Mesothelial cell of epicardium (in vitro differentiated cells): ENCODE measurements at places on chromosomes 13 and 19. TPM values are rescaled to one million over a fixed set of nuclear protein-coding genes. Genes with fewer than 3 reads are reported as not detected.

DNA sequence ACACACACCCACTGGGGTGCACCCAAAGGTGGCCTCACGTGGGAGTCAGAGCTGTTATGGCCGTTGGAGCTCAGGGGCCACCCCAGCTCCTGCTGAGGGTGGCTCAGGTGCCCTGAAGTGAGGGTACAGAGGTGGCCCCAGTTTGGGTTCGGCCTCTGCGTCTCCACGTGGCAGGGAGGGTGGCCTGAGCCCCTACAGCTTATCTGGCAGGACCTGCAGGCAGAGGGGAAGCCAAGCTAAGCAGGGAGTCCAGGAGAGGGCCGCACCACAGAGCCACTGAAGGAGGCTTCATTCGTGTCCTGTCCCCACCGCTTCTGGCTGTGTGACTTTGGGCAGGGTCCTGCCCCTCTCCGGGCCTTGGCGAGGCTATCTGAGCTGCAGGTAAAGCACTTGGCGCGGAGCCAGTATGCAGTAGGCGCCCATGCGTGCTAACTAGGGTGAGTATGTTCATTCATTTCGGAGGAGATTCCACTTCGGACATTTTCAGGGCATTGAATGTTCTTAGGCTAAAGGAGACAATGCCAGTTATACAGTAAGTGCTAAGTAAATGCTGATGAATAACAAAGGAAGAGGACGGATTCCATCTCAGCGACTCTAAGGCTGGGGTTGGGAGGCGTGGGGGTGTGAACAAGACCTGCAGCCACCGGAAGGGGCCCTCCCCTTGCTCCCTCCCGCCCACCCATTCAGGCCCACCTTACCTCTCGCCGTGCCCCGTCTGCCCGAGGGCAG is 4.9 kb downstream of the REX1BD start:
- no peak for DNase-seq

DNA sequence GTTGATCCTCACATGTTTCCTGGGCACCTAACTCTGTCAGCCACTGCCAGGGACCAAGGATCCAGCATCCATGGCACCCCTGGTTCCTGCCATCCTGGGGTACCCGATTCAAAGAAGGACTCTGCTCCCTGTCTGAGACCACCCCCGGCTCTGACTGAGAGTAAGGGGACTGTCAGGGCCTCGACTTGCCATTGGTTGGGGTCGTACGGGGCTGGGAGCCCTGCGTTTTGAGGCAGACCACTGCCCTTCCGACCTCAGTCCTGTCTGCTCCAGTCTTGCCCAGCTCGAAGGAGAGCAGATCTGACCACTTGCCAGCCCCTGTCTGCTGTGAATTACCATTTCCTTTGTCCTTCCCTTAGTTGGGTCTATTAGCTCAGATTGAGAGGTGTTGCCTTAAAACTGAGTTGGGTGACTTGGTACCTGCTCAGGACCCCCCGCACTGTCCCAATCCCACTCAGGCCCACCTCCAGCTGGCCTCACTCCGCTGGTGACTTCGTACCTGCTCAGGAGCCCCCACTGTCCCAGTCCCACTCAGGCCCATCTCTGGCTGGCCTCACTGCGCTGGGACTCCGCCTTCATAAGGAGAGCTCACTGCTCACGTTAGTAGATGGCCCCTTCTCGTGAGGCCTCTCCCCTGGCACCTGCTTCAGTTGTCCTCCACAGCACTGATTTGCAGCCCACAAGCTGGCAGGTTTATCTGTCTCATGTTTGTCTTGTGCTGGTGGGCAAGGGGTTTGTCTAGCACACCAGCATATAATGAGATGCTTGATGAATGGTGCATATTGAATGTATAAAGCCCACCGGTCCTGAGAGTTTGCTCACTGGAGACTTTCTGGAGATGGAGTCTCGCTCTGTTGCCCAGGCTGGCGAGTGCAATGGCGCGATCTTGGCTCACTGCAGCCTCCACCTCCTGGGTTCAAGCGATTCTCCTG is 3.9 kb downstream of the RPL28 start:
- no peak for DNase-seq

Gene IRGC
- total RNA-seq, result not detected in 3 replicates

DNA sequence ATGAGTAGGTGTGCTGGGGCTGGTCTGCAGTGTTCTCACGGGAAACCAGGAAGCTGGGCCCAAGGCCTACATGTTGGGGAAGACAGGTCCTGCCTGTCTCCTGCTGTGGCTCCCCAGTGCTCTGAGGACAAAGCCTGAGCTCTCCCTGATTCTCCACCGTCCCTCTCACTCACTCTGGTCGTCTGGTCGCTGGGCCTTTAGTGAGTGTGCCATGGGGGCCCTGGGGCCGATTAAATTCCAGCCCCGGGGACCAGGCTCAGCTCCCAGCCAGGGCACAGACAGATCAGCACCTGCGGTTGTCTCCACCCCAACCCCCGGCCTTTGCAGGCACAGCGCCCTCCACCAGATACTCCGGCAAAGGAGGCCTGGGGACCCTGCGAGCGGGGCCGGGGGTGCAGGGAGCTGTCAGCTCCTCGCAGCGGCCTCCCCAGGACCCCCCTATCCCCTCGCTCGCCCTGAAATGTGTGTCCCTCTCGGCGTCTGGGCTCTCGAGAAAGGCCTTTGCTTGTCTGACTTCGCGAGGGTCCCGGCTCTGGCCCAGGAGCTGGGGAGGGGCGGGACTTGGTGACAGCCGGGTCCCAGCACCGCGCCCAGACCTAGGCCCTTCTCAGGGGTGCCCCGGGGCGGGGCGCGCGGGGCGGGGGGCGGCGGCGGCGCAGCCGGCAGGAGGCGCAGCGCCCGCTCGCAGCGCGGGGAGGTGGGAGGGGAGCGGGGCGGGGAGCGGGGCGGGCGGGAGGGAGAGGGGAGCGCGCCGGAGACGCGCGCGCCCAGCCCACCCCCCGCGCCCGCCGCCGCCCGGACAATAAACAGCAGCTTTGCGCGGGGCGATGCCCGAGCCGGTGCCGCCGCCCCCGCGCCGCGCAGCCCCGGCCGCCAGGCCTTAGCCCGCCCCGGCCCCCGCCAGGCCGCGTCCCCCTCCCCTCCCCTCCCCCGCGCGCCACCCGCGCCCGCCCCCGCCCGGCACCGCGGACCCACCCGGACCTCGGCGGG is at the start of gene PALM:
Gene PALM (plus strand): TSS at position 782 of the 990 bp plus-strand sequence. CDS start 212 bp downstream, outside the sequence.
- DNase-seq, result peak; percentile 60

DNA sequence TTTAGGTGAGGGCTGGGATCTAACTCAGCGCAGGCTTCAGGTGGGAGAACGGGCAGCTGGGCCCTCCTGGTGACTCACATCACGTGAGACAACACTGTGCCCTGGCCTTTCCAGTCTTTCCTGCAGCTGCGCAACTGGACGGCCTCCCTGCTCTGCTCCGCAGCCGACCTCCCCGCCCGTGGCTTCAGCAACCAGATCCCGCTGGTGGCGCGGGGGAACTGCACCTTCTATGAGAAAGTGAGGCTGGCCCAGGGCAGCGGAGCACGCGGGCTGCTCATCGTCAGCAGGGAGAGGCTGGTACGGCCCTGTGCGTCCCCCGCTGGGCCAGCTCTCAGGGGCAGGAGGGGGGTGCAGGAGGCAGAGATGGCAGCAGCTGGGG is 8.8 kb downstream of the SPPL2B start:
- DNase-seq, result peak; percentile 74

GRCh38 chr19:47406711-47407416 is 12.5 kb downstream of the MEIS3 start:
- peak; percentile 55 for DNase-seq

DNA sequence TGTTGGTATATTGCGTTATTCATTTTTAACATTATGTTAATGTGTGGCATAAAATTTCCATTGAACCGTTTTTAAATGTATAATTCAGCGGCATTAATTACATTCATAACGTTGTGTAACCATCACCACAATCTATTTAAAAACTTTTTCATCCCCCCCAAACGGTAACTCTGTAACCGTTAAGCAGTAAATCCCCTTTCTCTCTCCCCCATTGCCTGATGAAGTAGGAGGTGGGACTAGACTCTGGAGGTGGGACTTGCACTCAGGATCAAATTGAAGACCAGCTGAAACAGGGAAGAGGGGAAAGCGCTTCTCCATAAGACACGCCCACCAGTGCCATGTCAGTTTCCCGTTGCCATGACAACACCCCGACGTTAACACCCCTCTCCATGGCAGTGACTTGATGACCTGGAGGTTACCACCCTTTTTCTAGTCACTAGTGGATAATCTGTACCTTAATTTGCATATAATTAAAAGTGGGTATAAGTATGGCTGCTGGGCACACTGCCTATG is 16.8 kb downstream of the CLEC11A start:
- DNase-seq, result no peak

Gene ZNF837
- 3.1 to 4.2 TPM (median 3.9 TPM) in 3 replicates for total RNA-seq
